Myometrial cell (primary cell): ENCODE measurements at places on chromosomes 3 and 15. TPM values are rescaled to one million over a fixed set of nuclear protein-coding genes. Genes with fewer than 3 reads are reported as not detected.

The RPS17 gene
- total RNA-seq: 2,812 and 3,029 TPM in 2 replicates

The WDR93 gene
- total RNA-seq: 1.2 TPM in 1 of 2 replicates, not detected in the other

The NR1I2 gene
- not detected in 2 replicates for total RNA-seq

The TMEM44 gene
- total RNA-seq: 6.3 and 12.6 TPM in 2 replicates

The TRA2B gene
- total RNA-seq: 160 and 215 TPM in 2 replicates

The RTP3 gene
- not detected in 2 replicates for total RNA-seq

The GOLGA8J gene
- total RNA-seq: not detected in 2 replicates

The HHATL gene
- total RNA-seq: not detected in 2 replicates

The NDUFB5 gene
- 81.6 and 93.6 TPM in 2 replicates for total RNA-seq

The CHRNB4 gene
- total RNA-seq: not detected in 2 replicates

The MESP1 gene
- total RNA-seq: 0.18 TPM in 1 of 2 replicates, not detected in the other

The MNS1 gene
- 3.2 and 3.7 TPM in 2 replicates for total RNA-seq

The OR5K2 gene
- total RNA-seq: not detected in 2 replicates

The PCLAF gene
- total RNA-seq: 62.9 and 71.2 TPM in 2 replicates

The EPHB1 gene
- total RNA-seq: under 0.01 TPM in 1 of 2 replicates, not detected in the other
